ENCODE measurements at places on chromosomes 3 and 15.

GRCh38 chr3:16514755-16515353 is 1.4 kb upstream of the RFTN1 start:
- DNase-seq, result no peak

DNA sequence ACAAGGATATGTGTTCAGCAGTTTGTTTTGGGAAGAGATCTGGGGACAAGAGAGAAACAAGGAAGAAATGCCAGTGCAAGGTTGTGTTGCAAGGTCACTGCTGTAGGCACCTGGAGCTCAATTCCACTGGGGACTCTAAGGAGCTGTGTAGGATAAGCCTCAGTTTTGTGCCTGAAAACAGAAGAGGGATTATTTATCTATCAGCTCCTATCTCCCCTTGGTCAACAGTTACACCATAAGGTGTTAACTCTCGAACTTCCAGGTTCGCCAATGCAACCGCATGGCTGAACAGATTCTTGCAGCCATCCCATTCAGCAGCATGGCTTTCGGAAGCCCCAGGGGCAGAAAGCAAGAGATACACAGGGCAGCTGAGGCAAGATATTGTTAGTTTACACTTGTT is 41.6 kb upstream of the CNOT10 start:
- DNase-seq, result no peak

- no peak for DNase-seq
Observed at GRCh38 chr3:4601892-4602291, 108.7 kb downstream of the ITPR1 start.

DNA sequence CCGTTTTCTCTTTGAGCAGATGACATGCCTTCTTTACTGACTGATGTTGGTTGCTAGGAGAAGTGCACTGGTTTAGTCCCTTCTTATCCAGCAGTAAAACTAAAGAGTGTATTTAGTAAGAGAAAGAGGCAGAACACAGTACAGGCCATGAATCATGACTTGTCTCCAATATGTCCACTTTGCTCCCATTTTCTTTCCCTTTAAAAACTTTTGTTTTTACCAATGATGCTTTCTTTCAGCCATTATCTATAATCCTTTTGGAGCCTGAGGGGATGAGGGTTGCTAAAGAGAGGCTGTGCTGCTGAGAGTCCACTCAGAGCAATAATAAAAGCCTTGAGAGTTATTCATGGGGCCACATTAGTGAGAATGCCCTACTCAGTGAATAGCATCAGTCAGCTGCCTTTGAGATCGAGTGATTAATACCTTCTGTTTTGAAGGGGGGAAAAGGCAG is 12.2 kb downstream of the ROBO2 start:
- DNase-seq, result no peak

GRCh38 chr3:42023380-42023779 is 61.5 kb upstream of the ULK4 start:
- DNase-seq, result no peak

- peak; percentile 72 for DNase-seq
Observed at GRCh38 chr15:95018888-95019545, 787.7 kb downstream of the MCTP2 start.

GRCh38 chr3:180250172-180250571 is 213.4 kb upstream of the PEX5L start:
- DNase-seq, result peak; percentile 23

DNA sequence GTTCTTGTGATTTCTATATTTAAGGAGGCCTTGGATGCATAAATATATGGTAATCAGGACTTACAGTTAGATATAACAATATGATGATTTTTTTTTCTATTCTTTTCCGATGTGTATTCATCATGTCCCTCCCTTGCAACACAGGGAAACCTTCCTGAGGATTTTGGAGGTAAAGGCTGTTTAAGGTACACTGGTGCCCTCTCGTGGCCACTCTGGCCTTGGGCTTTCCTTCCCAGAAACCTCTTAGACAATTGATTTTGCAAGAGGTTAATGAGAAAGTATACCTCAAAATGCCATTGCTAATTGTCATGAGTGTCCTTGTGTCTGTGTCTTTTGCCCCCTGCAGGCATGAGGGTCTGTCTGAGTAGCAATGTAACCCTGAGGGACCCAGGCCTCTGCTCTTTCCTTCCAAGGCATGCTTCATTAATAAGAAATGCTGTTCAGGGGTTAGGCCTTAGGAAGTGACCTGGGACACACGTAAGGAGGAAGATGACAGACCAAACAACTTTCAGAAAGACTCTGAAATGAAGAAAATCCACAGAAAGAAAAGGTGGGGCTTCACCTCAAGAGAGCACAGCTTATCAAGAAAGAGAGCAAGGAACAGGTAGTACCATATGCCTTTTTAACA is 70.3 kb upstream of the PPP2R3A start:
- peak; percentile 84 for DNase-seq

GRCh38 chr15:90087454-90088154 is 14.7 kb downstream of the IDH2 start:
- DNase-seq, result no peak

DNA sequence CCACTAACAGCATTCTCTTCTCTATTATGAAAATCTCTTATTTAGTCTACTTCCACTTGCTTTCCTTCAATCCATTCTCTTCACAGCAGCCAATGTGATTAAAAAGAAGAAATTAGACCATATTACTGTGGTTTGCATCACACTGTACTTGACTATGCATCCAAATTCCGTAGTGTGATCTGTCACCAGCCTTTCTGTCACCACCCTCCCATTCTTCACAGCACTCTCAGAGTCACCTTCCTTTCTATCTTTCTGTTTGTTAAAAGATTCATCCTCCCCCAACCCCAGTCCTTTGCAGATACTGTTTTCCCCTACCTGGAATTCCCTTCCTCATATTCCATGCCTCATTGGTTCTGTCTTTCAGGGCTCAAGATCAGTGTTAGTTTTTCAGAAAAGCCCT is 55.0 kb upstream of the ABHD10 start:
- DNase-seq, result no peak

DNA sequence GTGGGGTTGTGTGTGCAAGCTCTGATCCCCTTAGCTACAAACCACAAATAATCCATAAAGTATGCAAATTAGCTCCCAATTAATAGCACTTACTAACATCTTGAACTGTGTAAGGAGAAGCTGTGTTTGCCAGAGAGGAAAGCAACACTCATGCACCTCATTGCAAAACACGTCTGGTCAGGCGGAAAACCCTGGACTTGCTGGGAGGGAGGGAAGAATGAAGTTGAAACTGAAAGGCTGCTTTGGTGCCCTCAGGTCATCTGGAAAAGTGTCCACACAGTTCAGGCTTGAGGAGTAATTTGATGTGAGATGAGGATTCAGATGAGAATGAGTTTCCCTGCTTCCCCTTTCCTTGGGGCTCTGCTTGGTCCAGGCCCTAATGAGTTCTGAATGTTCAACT is 185.5 kb upstream of the ANKRD28 start:
- peak; percentile 58 for DNase-seq

DNA sequence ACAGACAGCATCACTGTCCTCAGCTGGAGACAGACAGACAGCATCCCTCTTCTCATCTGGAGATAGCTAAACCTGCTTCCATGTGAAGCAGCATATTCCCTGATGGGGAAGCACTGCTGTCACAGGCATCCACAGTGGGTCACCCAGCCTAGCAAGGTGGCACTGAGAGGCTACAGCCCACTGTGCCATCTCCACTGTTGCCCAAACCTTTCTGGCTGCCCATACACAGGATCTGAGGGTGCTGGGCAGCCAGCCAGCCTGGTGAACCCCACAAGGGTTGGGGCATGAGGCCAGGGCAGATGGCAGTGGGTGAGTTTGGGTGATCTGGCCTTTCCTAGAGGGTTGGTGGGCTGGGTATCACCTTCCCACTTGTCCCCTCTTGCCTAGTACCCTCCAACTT is 11.7 kb downstream of the CHST13 start:
- no peak for DNase-seq

GRCh38 chr3:189236352-189236751 is 64.6 kb downstream of the TPRG1 start:
- no peak for DNase-seq

DNA sequence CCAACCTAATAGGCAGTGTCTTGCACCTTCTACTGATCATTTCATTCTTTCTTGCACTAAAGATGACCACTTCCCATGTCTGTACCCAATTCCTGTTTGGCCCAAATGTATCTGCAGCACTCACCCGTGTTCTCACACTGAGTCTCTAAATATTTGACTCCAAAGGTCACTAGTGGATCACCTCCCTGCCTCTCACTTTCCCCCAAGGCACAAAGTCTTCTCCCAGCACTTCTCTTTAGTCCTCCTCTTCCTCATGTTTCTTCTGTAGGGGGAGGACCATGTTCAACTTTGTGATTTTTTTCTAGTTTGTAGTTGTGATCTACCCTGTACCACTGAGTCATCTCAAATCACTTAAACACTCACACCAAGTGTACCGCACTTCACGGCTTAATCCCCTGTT is 13.9 kb downstream of the NR1I2 start:
- DNase-seq, result no peak

DNA sequence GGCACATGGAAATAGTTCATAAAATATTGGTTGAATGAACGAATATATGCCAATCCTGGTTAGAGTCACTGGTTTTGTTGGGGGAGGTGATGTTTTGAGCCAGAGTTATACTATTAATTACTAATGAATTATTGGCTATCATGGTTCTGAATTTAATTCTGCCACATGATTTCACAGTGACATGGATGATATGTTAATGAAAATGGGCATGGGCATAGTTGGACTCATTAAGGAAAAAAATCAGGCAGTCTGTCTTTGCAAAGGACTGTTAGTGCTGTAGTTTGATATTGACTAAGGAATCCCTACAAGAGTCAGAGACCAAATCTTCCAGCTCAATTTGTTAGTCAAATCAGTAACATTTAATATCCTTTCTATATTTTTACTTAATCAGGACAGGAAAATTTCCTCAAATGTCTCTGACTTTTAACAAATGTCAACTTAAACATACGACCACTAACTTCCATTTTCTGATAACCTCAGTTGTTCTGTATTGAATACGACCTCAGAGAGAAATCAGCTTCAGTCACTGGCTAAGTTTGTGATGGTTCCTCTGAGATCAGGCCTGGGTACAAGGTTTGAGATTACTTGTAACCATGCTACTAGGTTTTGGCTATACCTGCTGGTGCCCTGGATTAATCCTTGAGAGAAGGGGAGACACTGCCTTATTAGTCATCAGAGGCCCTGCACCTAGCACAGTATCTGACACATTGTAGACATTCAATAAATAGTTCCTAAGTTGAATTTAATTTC is 13.3 kb downstream of the NFKBIZ start:
- DNase-seq, result no peak

DNA sequence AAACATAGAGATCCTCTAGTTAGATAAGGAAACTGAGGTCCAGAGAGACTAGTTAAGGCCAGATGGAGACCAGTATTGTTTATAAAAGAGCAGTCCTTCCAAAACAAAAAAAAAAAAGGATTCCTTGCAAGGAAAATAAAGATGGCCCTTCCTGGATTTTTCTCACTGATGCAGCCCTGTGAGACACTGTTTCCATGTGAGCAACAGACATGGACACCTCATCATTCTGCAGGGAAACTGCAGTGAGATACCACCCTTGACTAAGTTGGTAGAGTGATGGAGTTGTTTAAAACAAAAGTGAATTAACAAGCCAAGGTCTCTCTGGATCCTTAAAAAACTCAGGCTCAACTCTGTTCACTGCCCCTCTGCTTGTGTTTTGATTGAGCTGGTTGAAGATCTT is 65.6 kb upstream of the MYZAP start:
- no peak for DNase-seq

- no peak for DNase-seq
Observed at GRCh38 chr3:82002986-82003642, 241.7 kb upstream of the GBE1 start.

GRCh38 chr3:42057561-42058211 is 33.5 kb upstream of the TRAK1 start:
- DNase-seq, result no peak

- no peak for DNase-seq
Observed at GRCh38 chr15:92763459-92763858, 107.9 kb upstream of the FAM174B start.

DNA sequence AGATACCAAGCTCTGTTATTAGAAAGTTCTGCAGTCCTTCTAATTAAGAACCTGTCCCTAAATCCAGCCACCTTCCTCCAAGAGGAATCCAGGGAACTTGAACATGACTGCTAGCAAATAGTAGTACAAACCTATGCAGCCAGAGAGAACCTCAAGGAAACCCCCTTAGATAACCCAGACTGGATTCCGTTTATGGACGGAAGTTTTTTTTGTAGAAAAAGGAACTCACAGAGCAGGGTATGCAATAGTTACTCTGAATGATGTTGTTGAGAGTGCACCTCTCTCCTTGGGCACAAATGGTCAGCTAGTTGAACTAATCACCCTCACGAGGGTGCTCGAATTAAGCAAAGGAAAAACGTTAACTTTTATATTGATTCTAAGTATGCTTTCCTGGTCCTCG is 40.8 kb downstream of the TM4SF18 start:
- DNase-seq, result no peak

- no peak for DNase-seq
Observed at GRCh38 chr15:70580286-70580685, 183.1 kb downstream of the UACA start.

GRCh38 chr3:869734-870133 is 223.1 kb upstream of the CNTN6 start:
- DNase-seq, result no peak

DNA sequence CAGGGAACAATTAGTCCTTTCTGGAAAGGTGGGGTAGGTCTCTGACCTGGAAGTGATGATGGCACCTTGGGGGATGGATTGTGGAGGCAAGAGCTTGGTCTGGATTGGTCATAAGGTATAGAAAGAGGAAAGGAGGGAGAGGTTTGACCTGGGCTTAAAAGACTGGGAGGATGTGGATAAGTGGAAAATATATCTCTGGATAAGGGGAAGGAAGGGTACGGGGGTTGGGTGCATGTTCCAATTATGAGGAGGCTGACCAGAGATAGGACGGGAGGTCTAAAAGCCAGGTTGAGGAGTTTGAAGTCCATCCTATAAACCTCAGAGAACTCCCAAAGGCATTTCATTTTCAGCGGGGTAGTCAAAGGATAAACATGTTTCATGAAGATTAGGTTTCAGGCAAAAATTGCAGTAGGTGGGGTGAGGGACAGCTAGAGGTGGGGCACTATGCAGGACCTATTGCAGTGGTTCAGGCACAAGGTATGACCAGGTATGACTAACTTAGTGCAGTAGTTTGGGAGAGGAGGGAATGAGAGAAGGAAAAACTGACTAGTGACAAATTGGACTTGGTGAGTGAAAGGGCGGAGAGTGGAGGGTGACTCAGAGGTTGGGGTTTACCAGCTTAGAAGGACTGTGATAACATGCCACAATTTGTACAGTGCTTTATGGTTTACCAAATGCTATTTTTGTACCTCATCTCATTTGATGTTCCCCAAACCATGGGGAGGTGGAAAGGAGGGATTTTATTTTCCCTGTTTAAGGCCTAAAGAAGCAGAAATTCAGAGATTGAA is 10.7 kb downstream of the PDE8A start:
- DNase-seq, result peak; percentile 77

GRCh38 chr3:98961161-98962155 is 60.0 kb upstream of the DCBLD2 start:
- peak; percentile 88 for DNase-seq

Measured in astrocyte of the spinal cord (primary cell).